ENCODE measurements at places on chromosomes 16 and 17.

- no peak for DNase-seq
Measured at GRCh38 chr16:73228649-73229048, 180.7 kb upstream of the ZFHX3 start.

- DNase-seq: no peak
Measured at GRCh38 chr17:44384823-44385286, 4.6 kb downstream of the ITGA2B start.

DNA sequence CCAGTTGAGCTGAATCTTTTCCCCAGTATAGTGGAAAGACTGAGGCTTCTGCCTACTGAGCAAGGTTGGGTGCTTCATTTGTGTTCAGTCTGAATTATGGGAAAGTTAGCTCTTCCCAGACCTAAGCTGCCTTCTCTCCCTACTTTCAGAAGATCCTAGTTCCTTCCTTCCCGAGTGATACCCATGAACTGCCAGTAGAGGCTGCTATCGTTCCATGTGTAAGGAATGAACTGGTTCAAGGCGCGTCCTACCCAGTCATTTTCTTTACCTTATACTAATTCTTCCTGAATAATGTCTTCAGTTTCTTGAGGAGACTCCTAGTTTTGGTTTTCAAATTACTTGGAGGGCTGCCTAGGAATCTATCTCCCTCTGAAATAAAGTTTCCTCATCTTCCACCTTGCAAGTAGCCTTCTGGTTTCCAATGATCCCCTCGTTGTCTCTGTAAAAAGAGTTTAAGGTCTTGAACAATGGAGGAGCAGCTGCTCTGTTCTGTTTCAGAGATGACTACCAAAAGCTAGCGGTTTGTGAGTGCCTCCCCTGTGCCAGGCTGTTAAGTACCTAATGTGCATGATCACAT lies 934 bp upstream of the AOC2 start:
- DNase-seq: peak; percentile 49

DNA sequence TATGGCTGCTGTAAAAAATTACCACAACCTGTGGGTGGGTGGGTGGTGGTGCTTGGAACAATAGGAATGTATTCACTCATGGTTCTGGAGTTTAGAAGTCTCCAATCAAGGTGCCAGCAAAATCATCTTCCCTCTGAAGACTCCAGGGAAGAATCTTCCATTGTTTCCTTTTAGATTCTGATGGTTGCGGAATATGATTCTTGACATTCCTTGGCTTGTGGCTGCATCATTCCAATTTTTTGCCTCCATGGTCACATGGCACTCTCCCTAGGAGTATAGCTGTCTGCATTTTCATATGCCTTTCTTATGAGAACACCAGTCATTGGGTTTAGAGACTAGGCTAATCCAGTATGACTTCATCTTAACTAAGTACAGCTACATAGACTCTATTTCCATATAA lies 401.0 kb downstream of the HS3ST3B1 start:
- no peak for DNase-seq

DNA sequence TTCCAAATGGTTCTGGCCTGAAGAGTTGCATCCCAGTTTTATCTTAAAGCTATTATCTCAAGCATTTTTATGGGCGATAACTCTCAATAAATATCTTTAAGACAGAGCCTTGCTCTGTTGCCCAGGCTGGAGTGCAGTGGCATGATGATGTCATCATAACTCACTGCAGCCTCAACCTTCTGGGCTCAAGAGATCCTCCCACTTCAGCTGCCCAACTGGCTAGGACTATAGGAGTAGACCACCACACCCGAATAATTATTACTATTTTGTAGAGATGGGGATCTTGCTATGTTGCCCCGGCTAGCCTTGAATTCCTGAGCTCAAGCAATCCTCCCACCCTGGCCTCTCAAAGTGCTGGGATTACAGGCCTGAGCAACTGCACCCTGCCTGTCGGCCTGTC lies 26.1 kb upstream of the CYTH1 start:
- DNase-seq: no peak

Data from NCI-H1930 (cell line).